ENCODE measurements at places on chromosomes 11 and 22.

- no peak for DNase-seq
Observed at GRCh38 chr11:15613789-15614188, 499.1 kb downstream of the INSC start.

DNA sequence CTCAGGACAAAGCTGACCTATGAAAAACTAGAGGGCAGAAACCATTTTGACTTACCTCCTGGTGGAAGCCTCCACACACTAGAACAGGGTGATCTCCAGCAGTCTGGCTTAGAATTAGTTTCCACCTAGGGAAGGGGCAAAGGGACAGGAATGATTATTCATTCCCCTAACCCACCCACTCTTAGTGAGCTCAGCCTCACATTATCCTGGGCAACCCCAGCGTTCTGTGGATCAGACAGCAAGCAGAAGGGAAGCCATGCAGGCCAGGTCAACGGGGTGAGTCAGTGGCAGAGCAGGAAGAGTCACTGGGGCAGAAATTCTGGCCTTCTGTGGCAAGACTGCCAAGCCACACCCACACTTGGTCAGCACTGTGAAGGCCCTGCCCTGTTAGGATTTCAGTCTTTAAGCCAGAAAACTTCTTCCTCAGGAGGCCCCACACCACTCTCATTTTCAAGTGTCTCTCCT, 10.5 kb downstream of the NUMA1 start:
- no peak for DNase-seq

- DNase-seq = no peak
Observed at GRCh38 chr11:93952082-93952780, 68.9 kb upstream of the HEPHL1 start.

DNA sequence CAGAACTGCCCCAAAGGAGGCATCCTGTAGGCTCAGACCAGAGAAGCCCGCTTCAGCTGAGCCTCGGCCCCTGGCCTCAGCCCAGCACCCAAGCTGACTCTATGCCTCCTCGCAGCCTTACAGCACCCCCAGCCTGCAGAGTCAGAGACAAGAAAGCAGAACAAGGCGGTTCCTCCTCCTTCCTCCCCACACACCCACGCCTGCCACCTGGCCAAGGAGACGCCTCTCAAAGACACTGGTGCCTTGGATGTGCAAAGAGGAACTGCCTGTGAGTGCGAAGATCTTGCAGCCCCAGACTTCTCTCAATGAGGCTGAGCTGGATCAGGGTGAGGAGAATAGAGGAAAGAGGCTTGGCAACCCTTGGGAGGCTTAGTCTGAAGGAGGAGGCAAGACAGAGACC, 60.2 kb downstream of the PDE2A start:
- DNase-seq = no peak

GRCh38 chr22:24208012-24208749, 26.9 kb downstream of the SUSD2 start:
- DNase-seq = no peak

DNA sequence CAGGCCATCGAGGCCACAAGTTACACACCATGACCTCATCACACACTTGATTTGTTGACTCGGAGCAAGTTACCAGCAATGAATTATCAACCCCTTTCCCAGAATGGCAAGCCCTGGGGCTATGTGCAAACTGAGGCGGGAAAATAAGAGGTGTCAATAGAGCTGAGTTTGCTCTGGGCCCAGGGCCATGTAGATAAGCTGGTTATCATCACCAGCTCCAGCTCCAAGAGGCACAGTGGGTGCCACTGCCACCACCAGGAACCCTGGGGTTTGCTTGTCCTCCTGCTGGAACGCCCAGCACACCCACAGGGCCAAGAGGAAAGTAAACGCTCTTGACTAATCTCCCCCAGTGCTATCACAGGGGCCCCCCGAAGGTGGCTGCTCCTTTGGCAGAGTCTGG, 13.0 kb upstream of the VPS37C start:
- no peak for DNase-seq

- DNase-seq = no peak
Observed at GRCh38 chr22:31337178-31337577, 9.0 kb downstream of the PATZ1 start.

DNA sequence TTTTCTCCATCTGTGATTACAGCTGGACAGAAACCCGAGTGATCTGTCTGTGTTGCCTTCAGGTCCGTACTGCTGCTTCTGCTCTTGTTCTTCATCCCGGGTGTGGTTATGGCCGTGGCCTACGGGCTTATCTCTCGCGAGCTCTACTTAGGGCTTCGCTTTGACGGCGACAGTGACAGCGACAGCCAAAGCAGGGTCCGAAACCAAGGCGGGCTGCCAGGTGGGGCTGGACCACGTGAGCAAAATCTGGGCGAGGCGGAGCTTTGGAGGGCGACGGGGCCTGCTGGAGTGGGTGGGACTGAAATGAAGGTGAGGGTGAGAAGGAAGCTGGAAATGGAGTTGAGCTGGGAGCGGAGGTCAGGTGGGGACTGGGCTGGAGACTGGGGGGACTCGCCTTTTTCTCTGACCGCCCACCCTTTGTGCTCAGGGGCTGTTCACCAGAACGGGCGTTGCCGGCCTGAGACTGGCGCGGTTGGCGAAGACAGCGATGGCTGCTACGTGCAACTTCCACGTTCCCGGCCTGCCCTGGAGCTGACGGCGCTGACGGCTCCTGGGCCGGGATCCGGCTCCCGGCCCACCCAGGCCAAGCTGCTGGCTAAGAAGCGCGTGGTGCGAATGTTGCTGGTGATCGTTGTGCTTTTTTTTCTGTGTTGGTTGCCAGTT, 11.1 kb downstream of the CCKBR start:
- DNase-seq = no peak

DNA sequence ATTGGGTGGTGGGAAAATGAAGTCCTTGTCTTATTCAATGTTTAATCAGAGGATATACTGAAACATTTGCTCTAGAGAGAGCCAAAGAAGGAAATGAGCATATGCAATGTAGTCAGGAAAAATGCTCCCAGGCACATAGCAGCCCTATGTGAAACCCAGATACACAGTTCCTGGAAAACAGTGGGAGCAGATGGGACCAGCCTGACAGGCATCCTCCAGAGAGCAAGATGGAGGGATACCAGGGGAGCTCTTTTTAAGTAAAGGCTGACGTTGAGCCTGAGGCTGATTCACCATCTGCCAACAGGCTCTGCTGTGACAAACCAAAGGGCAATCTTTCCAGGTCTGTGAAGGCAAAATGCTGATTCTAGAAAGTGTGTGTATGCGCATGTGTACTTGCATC, 559.4 kb upstream of the KIRREL3 start:
- no peak for DNase-seq

- DNase-seq = no peak
Observed at GRCh38 chr11:87832211-87832610, 343.0 kb downstream of the RAB38 start.

DNA sequence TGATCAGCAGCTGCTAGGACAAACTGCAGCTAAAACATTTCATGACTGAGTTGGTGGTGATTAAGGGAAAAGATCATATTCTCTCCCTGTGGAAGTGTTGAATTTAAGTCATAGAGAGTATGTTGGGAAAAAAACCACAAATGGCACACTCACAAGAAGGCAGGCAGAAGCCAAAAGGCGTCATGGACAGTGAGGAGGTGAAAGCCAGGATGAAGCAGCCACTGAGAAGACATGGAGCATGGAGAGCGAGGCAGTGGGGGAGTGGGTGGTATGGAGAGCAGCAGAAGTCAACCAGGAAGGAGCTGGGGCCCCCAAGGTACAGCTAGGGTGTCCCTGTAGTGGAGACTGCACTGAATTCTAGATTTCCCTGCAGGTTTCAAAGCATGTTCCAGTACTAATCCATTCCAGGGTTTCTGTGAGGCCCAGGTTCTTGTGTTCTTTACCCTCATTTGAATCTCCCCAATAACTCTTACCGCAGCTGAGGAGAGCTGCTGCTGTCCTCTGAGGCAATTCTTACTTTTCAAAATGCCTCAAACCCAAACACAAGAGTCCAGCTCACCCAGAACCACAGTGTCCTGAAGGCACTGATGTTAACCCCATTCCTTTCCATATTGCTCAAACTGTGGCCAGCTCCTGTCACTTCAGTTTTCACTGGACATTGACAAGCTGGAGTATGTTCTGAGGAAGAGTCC, 191.8 kb upstream of the E2F8 start:
- no peak for DNase-seq

- no peak for DNase-seq
Observed at GRCh38 chr22:40289991-40290459, 56.3 kb upstream of the ADSL start.

DNA sequence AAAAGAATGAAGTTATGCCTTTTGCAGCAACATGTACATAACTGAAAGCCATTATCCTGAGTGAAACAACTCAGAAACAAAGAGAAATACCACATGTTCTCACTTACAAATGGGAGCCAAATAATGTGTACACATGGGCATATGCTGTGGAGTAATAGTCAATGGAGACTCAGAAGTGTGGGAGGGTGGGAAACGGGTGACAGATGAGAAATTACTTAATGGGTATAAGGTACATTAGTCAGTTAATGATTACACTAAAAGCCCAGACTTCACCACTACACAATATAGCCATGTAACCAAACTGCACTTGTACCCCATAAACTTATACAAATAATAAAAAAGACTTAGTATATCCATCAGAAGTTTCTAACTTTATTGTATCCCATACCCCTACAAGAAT, 674.1 kb upstream of the ARHGAP42 start:
- no peak for DNase-seq

DNA sequence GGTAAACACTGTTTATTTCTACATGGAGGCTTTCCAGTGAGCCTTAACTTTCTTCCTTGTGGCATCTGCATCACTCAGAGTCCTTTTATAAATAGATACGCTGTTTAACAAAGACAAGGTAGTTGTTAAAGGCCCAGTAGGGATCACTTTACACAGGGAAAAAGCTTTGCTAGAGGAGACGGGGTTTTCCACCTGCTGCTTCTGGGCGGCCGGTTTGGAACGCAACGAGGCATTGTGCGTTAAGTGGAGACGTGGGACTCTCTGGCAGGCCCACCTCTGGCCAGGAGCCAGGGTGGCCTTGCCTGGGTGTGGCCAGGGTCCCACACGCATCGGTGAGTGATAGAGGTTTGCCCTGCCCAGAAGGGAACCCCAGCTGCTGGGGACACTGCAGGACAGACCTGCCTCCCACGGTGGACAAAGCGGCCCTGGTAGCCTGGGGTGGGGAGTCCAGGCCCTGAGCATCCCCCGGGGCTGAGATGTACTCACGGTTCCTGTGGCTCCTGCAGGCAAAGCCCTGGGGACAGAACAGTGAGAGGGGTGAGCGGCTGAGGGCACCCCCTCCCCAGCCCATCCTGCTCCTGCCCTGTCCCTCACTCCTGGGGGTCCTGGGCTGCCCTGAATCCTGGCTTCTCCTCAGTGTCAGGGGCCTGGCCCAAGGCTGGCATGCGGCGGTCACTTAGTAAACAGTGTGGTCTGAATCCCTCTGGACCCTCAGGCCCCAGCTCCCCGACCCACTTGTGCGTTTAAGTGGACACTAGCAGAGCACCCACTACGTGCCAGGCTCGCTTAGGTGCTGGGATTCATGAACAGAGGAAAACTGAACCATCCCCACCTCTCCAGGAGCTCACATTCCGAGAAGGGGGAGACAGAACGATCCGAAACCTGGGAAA, 4.2 kb downstream of the IL17REL start:
- DNase-seq = no peak

Data from activated gamma-delta T cell (primary cell).